ENCODE measurements at places on chromosomes 2 and 18.

DNA sequence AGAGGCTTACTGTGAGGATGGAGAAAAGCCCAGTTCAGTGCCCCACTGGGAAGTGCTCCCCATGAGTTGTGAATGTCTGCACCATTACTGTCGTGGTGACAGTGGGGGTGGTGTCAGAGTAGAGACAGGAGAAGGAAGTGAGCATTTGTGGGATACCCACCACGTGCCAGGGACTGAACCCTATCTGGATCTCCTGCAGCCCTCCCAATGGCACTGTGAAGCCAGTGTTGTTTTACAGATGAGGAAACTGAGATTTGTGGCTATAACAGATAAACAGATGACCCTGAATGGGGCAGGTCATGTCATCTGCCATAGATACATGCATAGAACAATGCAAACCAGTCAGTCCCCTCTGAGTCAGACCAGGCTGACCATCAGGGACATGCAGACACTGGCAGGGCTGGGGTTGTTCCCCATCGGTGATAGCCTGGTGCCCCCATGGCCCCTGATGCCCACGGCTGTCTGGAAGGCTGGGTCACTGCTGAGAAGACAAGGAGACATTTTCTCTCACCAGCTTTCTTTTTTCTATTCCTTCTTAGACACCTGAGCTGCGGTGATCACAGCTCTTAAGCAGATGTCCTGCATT lies 60.8 kb downstream of the EMILIN2 start:
- no peak for DNase-seq

- DNase-seq, result no peak
Observed at GRCh38 chr18:42137693-42138375, 182.8 kb downstream of the PIK3C3 start.

DNA sequence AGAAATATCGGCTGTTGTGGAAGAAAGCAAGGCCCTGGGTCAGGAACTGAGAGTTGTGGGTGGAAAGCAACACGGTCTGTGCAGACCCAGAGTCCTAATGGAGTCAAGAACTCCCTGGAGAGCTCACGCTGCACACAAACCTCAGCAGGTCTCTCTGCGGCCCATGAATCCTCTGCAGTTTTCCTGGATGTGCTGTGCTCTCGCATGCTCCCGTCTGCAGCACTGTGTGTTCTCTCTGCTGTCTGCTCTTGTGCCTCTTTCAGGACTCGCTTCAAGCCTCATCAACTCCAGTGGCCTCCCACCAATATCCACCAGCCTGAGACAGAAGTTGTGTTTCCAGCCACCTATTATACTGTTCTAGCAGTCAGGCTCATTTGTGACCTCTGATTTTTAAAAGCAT lies 24.3 kb downstream of the RNU4ATAC start:
- DNase-seq, result no peak

- no peak for DNase-seq
Observed at GRCh38 chr2:191296083-191297006, 51.1 kb downstream of the MYO1B start.

GRCh38 chr2:168961450-168962229 lies 60.5 kb downstream of the G6PC2 start:
- DNase-seq, result peak; percentile 66
